ENCODE measurements at places on chromosomes 3 and 15. TPM values are rescaled to one million over a fixed set of nuclear protein-coding genes. Genes with fewer than 3 reads are reported as not detected.
A peak's percentile ranks its signal among the peaks of the same experiment; 100 is the strongest.

The PRSS50 gene
- total RNA-seq, result not detected

The CAV3 gene
- not detected for total RNA-seq

The ADAMTS17 gene
- 0.17 TPM for total RNA-seq

DNA sequence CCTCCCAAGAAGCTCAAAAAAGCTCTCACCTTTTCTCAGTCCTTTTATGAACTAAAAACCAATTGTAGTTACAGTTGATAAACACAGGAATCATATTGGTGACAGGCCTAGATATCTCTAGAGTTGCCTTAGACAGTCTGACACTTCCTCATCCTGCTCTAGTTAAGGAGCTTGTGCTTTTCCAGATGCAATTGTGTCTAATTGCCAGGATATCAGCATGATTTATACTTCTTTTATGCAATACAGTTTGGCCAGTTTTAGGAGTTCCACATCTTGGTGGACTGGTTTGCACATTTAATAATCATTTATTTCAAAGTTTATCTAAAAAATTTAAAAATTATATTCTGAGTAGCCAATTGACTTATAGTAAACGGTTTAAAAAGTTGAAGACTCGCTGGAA lies 95.7 kb downstream of the DUT start:
- H3K36me3 ChIP-seq, result peaks cover 12% of the 10 kb centered on the region
- H3K4me3 ChIP-seq, result no peak overlapping the region
- peak overlapping the region; percentile 76 for H3K27ac ChIP-seq
- no peaks in the 10 kb centered on the region for H3K27me3 ChIP-seq

- no peaks in the 10 kb centered on the region for H3K27me3 ChIP-seq
- DNase-seq, result no peak
- no peaks in the 10 kb centered on the region for H3K36me3 ChIP-seq
- H3K4me3 ChIP-seq, result no peak overlapping the region
- no peaks in the 10 kb centered on the region for H3K4me1 ChIP-seq
Measured at GRCh38 chr15:27937851-27938250, 161.3 kb downstream of the OCA2 start.

- no peak for DNase-seq
- no peaks in the 10 kb centered on the region for H3K36me3 ChIP-seq
- no peaks in the 10 kb centered on the region for H3K4me1 ChIP-seq
- no peak overlapping the region for H3K4me3 ChIP-seq
- no peak overlapping the region for H3K27ac ChIP-seq
Measured at GRCh38 chr3:42856544-42856943, 19.1 kb downstream of the CYP8B1 start.

- H3K4me1 ChIP-seq, result peaks cover 2% of the 10 kb centered on the region
- no peak overlapping the region for H3K4me3 ChIP-seq
- no peak overlapping the region for H3K27ac ChIP-seq
- H3K36me3 ChIP-seq, result no peaks in the 10 kb centered on the region
Measured at GRCh38 chr3:189001559-189001958, 170.2 kb upstream of the TPRG1 start.

DNA sequence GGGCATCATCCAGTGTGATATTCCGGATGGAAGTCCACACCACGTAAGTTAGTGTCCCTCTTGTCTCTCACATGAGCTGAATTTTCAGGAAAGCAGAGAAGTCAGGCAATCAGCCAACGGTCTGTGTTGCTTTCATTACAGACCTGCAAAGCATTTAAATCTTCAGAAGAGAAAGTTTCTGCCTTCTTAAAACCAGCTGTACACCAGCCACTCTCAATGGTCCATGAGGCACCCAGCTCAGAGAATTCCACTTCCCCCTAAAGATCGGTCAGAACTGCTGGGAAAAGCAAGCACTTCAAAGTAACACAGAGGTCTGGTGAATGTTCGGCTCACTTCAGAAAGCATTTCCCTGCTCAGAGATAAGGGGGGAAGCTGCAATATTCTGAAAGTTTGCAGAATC lies 903.7 kb downstream of the EPHA3 start:
- no peak overlapping the region for H3K27ac ChIP-seq
- H3K27me3 ChIP-seq, result no peaks in the 10 kb centered on the region
- peaks cover 2% of the 10 kb centered on the region for H3K4me1 ChIP-seq
- no peaks in the 10 kb centered on the region for H3K36me3 ChIP-seq
- H3K4me3 ChIP-seq, result no peak overlapping the region

- no peaks in the 10 kb centered on the region for H3K4me1 ChIP-seq
- H3K27me3 ChIP-seq, result no peaks in the 10 kb centered on the region
- no peak overlapping the region for H3K4me3 ChIP-seq
- no peaks in the 10 kb centered on the region for H3K36me3 ChIP-seq
Measured at GRCh38 chr15:49215768-49216739, 46.0 kb downstream of the GALK2 start.

DNA sequence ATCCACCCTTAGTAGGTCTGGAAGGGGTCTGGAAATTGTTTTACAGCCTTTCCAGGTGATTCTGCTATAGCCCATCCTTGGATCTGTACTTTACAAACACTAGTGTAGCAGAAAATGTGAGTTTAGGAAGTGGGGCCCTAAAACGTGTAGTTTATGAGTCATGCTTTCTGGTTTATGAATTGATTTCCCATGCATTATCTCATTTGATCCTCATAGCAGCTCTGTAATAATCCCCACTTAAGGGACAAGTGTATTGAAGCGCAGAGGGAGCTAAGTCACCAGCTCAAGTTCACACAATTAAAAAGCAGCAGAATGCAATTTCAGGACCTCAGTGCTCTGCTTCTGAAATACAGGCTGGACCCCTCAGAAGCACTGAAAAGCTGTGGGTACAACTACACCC lies 22.7 kb upstream of the STARD5 start:
- H3K27ac ChIP-seq, result no peak overlapping the region
- peaks cover 2% of the 10 kb centered on the region for H3K27me3 ChIP-seq
- no peaks in the 10 kb centered on the region for H3K36me3 ChIP-seq

DNA sequence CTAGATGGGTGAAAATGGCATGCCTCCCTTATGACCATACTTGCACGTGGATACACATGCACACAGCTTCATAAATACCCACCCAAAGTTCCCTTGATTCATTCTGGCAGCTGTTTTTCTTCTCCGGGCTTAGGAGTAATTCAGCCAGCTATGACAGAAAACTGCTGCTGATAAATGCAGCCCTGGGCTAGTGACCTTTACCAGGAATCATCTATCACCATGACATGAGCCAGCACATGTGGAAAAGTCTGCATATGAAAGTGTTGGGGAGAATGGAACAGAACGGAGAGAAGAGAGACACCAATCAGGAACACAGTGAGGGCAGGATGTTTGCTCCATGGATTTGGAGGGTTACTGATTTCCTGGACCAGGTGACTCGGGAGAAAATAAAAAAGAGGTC lies 706.3 kb downstream of the PDCD6IP start:
- no peak overlapping the region for H3K27ac ChIP-seq
- H3K27me3 ChIP-seq, result no peaks in the 10 kb centered on the region
- DNase-seq, result no peak

DNA sequence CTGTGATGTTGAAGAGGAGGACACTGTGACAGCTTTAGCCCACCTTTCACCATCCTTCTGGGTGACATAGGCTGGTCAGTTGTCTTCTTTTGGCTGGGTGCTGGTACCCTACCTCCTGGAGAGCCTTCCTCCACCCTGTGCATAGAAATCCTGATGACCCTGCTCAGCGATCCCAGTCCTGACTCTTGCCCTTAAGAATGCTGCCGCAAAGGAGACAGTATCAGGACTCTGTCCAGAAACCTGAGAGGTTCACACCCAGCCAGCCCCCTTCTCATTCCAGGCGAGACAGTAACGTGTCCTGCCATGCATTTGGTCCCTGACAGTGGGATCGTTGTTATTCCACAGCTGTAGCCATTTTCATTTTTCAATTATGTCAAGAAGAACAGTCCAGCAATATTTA lies 312.8 kb upstream of the CHRM5 start:
- H3K4me3 ChIP-seq, result no peak overlapping the region
- no peaks in the 10 kb centered on the region for H3K4me1 ChIP-seq
- no peaks in the 10 kb centered on the region for H3K27me3 ChIP-seq
- H3K36me3 ChIP-seq, result no peaks in the 10 kb centered on the region

DNA sequence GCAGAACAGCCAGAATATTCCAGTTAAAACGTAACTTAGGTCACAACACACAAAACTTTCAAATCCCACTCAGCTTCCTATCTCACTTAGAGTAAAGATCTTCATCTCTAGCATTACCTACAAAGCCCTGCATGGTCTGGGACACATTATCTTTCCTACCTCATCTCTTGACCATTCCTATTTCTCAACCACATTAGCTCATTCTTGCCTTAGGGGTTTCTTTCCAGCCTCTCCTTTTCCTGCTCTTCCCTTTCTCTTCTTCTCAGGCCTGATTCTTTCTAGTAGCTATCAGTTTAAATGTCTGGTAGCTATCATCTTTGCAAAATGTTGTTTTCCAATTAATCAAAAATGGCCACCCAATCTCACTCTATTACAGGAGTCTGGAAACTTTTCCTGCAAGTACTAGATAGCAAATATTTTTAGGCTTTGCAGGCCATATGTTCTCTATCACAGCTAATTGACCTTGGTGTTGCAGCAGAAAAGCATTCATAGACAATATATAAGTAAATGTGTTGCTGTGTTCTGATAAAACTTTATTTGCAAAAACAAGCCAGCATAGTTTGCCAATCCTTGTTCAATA lies 15.1 kb upstream of the CBLB start:
- no peak overlapping the region for H3K4me3 ChIP-seq
- DNase-seq, result no peak
- no peaks in the 10 kb centered on the region for H3K36me3 ChIP-seq
- no peak overlapping the region for H3K27ac ChIP-seq

GRCh38 chr15:79994615-79995014 lies 23.6 kb upstream of the BCL2A1 start:
- DNase-seq, result peak; percentile 68
- no peak overlapping the region for H3K4me3 ChIP-seq
- H3K27ac ChIP-seq, result no peak overlapping the region
- no peaks in the 10 kb centered on the region for H3K27me3 ChIP-seq

GRCh38 chr3:129745253-129745652 lies 138.8 kb upstream of the PLXND1 start:
- peak; percentile 81 for DNase-seq
- H3K27me3 ChIP-seq, result no peaks in the 10 kb centered on the region
- no peaks in the 10 kb centered on the region for H3K36me3 ChIP-seq
- H3K27ac ChIP-seq, result no peak overlapping the region
- no peak overlapping the region for H3K4me3 ChIP-seq

- H3K36me3 ChIP-seq, result no peaks in the 10 kb centered on the region
- H3K27ac ChIP-seq, result no peak overlapping the region
- DNase-seq, result no peak
- no peaks in the 10 kb centered on the region for H3K4me1 ChIP-seq
- no peak overlapping the region for H3K4me3 ChIP-seq
Measured at GRCh38 chr15:91605576-91605975, 247.9 kb upstream of the SLCO3A1 start.

- no peaks in the 10 kb centered on the region for H3K27me3 ChIP-seq
- peak; percentile 81 for DNase-seq
- H3K36me3 ChIP-seq, result no peaks in the 10 kb centered on the region
- no peak overlapping the region for H3K4me3 ChIP-seq
- H3K4me1 ChIP-seq, result peaks cover 3% of the 10 kb centered on the region
Measured at GRCh38 chr3:25573386-25574171, 91.1 kb downstream of the TOP2B start.

- no peak overlapping the region for H3K27ac ChIP-seq
- H3K4me1 ChIP-seq, result no peaks in the 10 kb centered on the region
- no peak overlapping the region for H3K4me3 ChIP-seq
- DNase-seq, result no peak
Measured at GRCh38 chr3:146322216-146322817, 71.4 kb upstream of the PLSCR4 start.

GRCh38 chr15:90871139-90871715 lies 2.8 kb downstream of the FURIN start:
- peaks cover 2% of the 10 kb centered on the region for H3K36me3 ChIP-seq
- peak overlapping the region; percentile 84 for H3K27ac ChIP-seq
- peak overlapping the region; percentile 74 for H3K4me3 ChIP-seq
- H3K4me1 ChIP-seq, result peaks cover 24% of the 10 kb centered on the region
- no peaks in the 10 kb centered on the region for H3K27me3 ChIP-seq

DNA sequence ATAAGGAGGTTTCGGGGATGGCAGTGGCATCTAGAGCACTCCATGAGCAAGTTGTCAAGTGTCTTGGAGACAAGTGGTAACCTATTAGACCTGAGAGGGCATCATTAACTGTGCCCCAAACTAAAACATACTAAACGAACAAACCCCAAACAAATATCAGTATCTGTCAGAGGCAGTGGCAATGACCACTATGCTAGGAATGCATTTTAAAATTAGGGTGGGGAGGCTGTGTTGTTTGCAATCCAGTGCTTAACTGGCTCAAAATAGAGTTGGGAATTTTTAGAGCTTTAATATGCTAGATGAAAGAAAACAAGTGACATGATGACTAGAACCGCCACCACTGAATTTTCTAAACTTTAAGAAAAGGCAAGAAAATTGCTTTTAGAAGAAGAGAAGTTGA lies 51.8 kb upstream of the TPRG1 start:
- DNase-seq, result no peak
- H3K36me3 ChIP-seq, result no peaks in the 10 kb centered on the region
- no peak overlapping the region for H3K27ac ChIP-seq
- H3K27me3 ChIP-seq, result no peaks in the 10 kb centered on the region

GRCh38 chr15:58748852-58749531 lies 515 bp downstream of the ADAM10 start:
- no peaks in the 10 kb centered on the region for H3K36me3 ChIP-seq
- peak overlapping the region; percentile 97 for H3K4me3 ChIP-seq
- H3K4me1 ChIP-seq, result no peaks in the 10 kb centered on the region
- peak overlapping the region; percentile 97 for H3K27ac ChIP-seq
- peak; percentile 45 for DNase-seq

Measured in fibroblast of lung (primary cell).